ENCODE measurements at places on chromosomes 1 and 21.

- DNase-seq, result no peak
These were observed 236.2 kb downstream of the SETD4 start for GRCh38 chr21:35824136-35824535.

GRCh38 chr1:92655197-92655801, 129.6 kb downstream of the EVI5 start:
- no peak for DNase-seq

DNA sequence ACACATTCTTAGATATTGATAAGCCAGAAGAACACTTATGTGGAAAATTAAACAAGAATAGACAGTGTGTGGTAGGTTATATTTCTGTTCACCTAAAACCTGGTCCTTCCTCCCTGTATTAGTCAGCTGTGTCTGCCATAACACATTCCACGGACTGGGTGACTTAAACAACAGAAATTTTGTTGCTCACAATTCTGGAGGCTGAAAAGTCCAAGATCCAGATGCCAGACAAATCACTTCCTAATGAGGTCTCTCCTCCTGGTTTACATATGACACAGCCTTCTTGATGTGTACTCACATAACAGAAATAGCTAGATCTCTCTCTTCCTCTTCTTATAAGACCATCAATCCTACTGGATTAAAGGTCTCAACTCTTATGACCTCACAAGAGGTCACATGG, 25.7 kb downstream of the JMJD4 start:
- DNase-seq, result no peak

DNA sequence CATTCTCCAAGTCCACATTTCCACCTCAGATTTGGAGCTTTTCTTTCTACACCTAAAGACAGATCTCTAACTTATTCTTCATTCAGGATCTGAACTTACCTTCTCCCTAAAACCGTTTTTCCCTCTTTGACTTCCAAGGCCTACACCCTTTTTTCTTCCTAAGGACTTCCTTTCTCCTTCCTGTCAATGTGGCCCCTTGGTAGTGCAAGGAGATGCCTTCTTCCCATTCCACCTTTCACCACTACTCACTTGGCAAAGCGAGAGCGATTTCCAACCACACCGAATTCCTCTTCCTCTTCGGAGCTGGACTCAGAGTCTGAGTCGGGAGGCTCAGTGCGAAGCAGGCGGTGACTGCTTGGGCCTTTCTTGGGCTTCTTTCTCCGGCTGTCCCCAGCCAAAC, 1.3 kb downstream of the EFCAB14 start:
- peak; percentile 16 for DNase-seq

- no peak for DNase-seq
These were observed 305.5 kb upstream of the DUSP10 start for GRCh38 chr1:222047366-222047765.

- DNase-seq, result no peak
These were observed 61.9 kb downstream of the SYF2 start for GRCh38 chr1:25170439-25170838.

- peak; percentile 84 for DNase-seq
These were observed 45.5 kb downstream of the RABGAP1L start for GRCh38 chr1:174204697-174205308.

- peak; percentile 79 for DNase-seq
These were observed 20.6 kb upstream of the SH3D21 start for GRCh38 chr1:36285443-36286101.

DNA sequence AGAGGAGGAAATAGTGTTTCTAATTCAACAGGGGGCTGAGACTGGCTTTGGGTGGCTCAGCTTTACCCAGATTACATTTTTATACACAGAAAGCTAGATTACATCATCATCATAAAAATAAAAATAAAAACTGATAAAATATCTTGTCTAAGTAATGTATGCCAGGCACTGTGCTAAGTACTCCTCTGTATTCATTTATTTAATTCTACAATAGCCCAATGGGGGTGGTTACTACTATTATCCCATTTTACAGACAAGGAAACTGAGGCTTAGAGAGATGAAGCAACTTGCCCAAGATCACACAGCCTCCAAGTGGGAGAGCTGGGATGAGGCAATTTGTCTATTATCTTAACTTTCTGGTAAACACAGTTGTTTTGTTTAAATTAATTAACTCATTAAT, 62.3 kb upstream of the ECE1 start:
- no peak for DNase-seq

DNA sequence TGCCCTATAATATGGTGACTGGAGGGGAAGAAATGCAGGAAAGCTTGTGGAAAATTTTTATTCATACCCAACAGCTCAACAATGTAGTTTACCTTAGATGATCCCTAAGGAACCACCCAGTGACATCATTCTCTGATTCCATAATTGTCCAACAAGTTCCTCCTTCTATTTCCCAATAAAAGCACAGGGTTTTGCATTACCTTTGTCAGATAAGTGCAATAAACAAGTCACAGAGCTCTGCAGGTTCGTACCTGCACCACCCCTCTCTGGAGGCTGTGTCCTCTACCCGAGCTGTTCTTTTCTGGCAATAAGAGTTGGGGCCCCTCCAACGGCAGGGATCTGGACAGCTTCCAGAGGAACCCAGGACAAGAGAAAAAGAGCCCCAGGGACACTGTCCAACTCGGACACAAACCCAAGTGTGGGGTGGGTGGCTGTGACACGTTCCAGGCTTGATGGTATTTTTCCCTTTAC, 38.8 kb downstream of the RCAN1 start:
- no peak for DNase-seq

- DNase-seq, result no peak
These were observed 83.3 kb downstream of the DISP1 start for GRCh38 chr1:222898191-222898527.

DNA sequence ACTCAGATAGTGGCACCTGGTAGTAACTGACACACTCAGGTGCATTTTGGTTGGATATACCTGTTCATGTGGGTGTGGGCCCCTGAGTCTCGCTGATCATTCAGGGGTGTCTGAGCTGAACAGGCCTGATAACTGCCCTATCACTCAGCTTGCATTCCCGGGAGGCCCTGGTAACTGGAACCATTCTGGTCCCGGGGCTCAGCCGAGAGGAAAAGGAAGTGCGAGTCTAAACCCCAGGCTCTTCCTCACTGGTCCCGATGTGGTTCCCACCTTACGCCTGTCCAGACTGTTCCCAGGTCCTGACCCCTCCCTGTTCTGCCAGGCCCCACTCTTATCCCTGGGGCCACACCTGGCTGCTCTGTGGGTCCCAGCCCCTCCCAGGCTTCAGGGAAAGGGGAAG, 11.7 kb upstream of the CDK18 start:
- no peak for DNase-seq

DNA sequence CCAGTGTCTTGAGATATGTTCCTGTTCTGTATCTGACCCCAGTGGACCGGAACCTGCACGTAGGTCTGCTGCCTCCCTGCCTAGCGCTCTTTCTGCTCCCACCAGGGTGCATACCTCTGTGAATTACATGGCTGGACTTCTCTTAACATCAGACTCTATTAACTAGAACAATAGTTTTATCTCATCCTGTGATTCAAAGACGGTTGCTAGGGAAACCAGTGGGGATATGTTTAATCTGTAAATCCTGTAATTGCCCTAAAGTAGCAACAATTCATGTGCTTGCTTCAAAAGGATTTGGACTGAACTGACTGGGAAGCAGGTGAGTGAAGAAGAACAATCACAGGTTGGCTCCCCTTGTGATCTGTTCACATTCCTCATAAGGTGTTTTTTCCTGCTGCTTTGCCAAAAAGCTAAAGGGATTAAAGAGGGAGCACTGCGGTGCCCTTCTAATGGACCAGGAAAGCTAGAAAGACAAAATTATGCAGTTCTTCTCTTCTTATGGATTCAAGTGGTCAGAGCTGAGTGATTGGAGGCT, 52.7 kb upstream of the DIRAS3 start:
- no peak for DNase-seq

DNA sequence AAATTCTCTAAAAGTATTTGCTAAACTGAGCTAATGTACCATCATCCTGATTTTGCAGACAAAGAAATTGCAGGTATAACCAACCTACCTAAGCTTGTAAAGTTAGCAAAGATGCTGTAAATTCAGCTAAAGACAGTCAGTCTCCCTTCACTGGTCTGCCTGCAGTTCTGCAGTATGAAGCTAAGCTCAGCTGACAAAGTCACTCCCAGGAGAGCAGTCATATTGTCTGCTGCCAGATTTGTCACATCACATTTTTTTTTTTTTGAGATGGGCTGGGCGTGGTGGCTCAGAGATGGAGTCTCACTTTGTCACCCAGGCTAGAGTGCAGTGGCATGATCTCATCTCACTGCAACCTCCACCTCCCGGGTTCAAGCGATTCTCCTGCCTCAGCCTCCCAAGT, 8.9 kb upstream of the CMPK1 start:
- no peak for DNase-seq

DNA sequence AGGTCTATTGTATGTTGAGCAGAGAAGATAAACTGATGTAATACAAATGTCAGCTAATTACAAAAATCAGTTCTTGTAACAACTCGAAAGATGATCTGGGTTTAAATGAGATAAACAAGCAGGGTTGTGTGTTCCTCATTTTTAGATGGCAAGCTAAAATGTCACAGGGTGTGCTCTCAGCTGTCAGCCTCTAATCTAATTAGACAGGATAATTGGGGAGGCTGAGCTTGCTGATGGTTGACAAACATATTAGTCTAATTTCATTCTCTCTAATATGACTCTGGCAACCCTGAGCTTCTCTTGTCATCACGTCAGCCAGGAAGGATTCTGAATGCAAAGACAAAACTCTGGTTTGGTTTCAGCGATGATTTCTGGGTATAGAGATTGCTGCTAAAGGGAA, 335.3 kb upstream of the KAZN start:
- DNase-seq, result no peak

- DNase-seq, result no peak
These were observed 51.3 kb upstream of the CXADR start for GRCh38 chr21:17461582-17461981.

GRCh38 chr1:109314795-109315194, 8.0 kb upstream of the MYBPHL start:
- DNase-seq, result no peak

- DNase-seq, result no peak
These were observed 1.1 kb downstream of the TTC3 start for GRCh38 chr21:37074197-37074510.

DNA sequence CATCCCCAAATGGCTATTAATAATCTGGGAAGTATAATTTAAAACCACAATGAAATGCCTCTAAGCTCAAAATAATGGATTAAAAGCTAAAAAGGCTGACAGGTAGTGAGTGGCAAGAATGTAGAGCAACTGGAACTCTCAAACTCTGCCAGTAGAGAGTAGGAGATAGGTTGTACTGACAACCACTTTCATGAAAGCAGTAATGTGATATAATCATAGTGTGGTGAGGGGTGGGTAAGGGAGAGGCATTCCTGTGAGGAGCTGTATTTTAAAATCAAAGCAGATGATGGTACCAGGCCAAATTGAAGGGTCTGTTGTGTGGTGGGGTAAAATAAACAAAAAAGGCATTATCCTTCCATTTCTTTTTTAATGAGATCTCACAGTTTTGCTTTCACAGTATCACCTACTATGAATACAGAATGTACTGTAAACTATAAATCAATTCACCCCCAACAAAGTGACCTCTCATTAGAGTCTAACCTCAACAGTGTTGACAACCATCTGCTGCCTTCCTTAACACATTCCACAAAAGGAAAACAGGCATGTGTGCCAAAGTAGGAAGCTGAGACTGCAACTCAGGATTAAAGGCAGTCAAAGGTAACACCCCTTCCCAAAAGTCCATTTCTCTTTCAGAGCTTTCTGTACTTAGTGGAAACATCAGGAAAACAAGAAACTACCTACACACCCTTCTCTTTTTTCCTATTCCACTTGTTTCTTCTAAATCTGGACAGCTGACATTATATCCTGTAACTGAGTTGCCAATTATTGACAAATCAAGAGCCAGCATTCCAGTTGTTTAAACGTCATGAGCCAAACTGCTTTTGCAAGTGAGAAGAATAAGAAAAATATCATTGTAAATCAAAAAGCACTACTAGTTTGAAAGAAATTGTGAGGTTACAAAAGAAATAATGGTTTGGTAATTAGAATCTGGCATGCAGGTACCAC, 130.8 kb downstream of the FAF1 start:
- no peak for DNase-seq

DNA sequence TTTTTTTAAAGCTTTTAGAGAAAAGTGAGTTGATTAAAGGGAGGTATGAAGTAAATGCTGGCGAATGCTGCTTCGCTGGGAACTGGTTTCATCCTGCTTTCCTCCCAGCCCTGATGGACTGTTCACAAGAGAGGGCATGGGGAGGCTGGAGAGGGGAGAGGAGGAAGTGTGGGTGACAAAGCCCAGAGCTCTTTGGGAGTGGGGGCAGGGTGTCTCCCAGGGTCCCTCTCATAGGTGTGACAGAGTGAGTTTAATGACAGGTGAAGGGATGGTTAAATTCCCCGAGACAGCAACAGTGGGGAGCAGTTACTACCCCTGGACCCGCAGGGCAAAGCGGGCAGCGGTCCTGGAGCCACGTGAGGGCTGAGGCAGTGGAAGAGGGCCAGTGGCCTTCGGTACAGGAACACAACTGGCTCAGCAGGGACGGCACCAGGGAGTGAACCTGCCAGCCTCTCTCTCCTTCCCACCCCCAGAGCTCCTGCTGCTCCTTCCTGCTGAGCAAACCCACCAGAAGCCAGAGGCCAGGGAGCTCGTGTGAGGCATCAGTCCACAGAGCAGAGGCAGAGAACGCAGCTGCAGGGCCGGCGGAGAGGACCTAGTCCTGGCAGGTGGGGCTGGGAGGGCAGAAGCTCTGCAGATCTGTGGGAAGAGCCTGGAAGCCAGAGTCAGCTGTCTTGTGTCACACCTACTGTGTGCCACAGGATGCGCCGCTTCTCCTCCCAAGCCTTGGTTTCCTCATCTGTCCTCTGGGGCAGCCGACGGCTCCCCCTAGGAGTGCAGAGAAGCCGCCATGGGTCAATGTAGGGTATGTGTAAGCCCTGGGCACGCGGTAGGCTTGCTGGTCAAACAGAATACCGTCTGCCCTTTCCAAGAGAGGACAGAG, 20.9 kb upstream of the LRP8 start:
- no peak for DNase-seq

Data from KBM-7 (cell line).